ENCODE measurements at places on chromosomes 11 and 22. TPM values are rescaled to one million over a fixed set of nuclear protein-coding genes. Genes with fewer than 3 reads are reported as not detected.

GRCh38 chr11:101127699-101128570, 1.7 kb downstream of the PGR start:
- H3K27me3 ChIP-seq, result peaks cover 22% of the 10 kb centered on the region
- H3K4me3 ChIP-seq, result peak overlapping the region; percentile 43
- no peak overlapping the region for H3K27ac ChIP-seq
- H3K36me3 ChIP-seq, result no peaks in the 10 kb centered on the region
- peak; percentile 21 for DNase-seq
- peaks cover 3% of the 10 kb centered on the region for H3K4me1 ChIP-seq

DNA sequence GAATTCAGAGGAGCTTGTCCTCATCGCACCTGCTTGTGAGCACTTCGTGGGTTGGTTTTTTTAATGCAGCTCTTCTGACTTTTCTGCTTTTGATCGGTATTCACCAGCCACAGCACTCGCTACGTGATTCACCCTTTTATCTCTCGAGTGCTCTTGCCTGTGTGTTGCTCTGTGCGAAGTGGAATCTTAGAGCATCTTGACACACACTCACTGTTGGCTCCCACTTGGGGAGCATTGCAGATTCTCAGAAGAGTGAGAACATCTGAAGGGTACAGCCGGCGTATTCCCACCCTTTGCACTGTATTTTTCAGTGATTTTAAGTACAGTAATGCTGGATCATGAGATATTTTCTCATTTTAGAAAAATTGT, 10.9 kb downstream of the TNNT3 start:
- no peaks in the 10 kb centered on the region for H3K4me1 ChIP-seq
- no peaks in the 10 kb centered on the region for H3K36me3 ChIP-seq
- H3K27ac ChIP-seq, result no peak overlapping the region

DNA sequence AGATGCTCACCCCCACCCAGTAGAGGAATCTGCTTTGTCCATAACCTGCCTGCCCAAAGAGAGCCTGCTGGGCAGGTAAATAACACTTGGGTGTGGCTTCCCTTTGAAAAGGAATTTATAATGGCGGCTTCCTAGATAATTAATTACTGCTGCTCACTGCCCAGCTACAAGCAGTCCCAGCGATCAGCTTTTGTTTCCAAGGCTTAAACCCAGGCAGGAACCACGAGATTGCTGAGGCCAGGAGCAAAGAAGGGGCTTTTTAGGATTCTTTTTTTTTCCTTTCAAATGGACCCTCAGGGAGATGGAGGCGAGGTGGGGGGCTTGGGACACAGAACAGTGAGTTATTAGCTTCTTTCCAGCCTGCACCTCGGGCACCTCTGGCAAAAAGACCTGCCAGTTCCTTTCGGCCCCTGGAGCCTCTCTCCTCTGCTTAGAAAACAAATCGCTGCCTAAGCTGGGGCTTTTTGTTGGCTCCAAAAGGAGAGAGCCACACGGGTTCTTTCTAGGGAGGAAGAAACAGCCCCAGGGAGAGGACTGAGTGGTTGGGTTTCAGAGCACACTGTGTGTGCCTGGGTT, 107.2 kb downstream of the TSPAN18 start:
- H3K27me3 ChIP-seq, result no peaks in the 10 kb centered on the region
- no peaks in the 10 kb centered on the region for H3K36me3 ChIP-seq
- no peaks in the 10 kb centered on the region for H3K4me1 ChIP-seq

- H3K27me3 ChIP-seq, result no peaks in the 10 kb centered on the region
- H3K27ac ChIP-seq, result no peak overlapping the region
- H3K4me1 ChIP-seq, result no peaks in the 10 kb centered on the region
- no peaks in the 10 kb centered on the region for H3K36me3 ChIP-seq
- no peak overlapping the region for H3K4me3 ChIP-seq
These were observed 661 bp upstream of the OLFML1 start for GRCh38 chr11:7484645-7485044.

DNA sequence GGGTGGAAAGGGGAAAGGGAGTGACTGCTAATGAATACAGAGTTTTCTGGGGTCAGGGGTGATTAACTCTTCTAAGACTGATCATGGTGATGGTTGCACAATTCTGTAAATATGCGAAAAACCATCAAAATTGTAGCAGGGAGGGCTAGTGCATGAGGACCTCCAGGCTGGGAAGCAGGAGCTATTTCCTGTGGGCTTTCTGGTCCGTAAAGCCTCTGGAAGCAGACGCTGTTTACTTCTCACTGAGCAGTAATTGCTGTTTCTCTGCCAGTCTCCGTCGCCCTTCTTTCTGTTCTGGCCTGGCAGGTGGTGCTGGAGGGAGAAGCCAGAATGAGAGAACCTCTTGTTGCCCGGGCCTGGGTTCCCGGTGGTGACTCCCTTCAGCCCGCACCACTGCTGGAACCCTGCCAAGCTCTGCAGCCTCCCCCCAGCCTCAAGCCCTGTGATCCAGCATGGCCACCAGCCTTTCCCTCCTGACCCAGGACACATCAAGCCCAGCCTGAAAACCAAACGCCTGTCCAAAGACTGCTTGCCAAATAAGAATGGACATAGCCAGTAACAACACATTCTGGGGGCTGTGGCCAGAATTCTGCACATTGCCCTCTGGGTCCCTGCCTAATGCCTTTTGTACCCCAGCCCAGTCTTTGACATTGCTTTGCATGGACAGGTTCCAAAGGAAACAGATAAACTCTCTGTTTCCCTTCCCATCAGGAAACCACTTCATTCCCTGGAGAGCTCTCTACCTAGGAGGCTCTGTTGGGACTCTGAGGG, 201.0 kb upstream of the NAV2 start:
- H3K4me3 ChIP-seq, result no peak overlapping the region
- no peaks in the 10 kb centered on the region for H3K27me3 ChIP-seq
- H3K36me3 ChIP-seq, result no peaks in the 10 kb centered on the region

GRCh38 chr22:47067911-47068625, 305.6 kb downstream of the TBC1D22A start:
- no peaks in the 10 kb centered on the region for H3K27me3 ChIP-seq
- no peak overlapping the region for H3K27ac ChIP-seq
- H3K36me3 ChIP-seq, result no peaks in the 10 kb centered on the region
- no peak overlapping the region for H3K4me3 ChIP-seq
- no peak for DNase-seq

DNA sequence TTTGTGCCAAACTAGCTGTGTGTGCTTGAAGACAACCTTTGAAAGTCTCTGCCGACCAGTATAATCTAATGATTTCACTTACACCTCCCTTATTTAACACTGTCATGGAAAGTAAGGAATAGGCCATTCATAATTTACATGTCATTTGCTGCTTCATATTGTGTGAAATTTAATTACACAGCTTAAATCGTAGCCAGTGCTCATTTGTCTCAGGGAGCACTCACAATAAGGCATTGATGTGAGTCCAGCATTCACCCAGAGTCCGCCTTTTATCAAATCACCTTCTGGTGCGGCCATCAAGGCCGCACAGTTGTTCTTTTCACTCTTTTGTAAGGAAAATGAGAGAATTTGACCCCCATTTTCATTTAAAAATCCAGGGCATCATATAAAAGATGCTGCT, 46.9 kb downstream of the PAX6 start:
- no peaks in the 10 kb centered on the region for H3K27me3 ChIP-seq
- H3K4me3 ChIP-seq, result no peak overlapping the region
- no peaks in the 10 kb centered on the region for H3K4me1 ChIP-seq

GRCh38 chr11:67376873-67377808, 3.7 kb upstream of the CLCF1 start:
- no peaks in the 10 kb centered on the region for H3K27me3 ChIP-seq
- DNase-seq, result no peak
- H3K36me3 ChIP-seq, result no peaks in the 10 kb centered on the region
- peaks cover 10% of the 10 kb centered on the region for H3K4me1 ChIP-seq

DNA sequence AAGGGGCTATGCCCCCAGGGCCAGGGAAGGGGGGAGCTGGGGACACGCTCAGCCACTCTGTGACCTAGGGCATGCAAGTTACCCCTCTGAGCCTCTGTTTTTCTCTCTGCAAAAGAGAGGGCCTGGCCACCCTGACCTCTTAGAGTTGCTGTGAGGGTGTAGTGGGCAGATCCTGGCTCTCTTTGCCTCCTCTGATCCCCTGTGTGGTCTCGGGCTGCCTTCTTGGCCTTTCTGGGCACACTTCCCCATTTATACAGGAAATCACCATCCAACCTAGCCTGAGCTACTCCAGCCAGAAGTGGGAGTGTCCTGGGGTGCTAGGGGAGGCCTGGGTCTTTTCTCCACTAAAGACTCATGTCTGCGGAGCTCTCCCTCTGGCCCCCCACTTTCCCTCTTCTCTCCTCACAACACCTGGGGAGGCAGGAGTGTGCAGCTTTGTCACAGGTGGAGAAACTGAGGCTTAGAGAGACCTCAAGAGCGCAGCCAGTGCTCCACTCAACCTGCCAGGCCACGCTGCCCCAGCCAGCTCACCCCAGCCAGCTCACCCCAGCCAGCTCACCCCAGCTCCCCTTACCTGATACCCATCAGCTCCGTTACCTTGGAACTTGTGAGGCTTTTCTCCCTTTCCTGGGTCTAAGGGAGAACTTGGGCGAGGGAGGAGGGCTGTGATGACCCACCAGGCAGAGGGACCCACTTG, 1.4 kb downstream of the AIFM3 start:
- no peak for DNase-seq
- no peak overlapping the region for H3K27ac ChIP-seq
- no peaks in the 10 kb centered on the region for H3K27me3 ChIP-seq
- peaks cover 3% of the 10 kb centered on the region for H3K4me1 ChIP-seq

DNA sequence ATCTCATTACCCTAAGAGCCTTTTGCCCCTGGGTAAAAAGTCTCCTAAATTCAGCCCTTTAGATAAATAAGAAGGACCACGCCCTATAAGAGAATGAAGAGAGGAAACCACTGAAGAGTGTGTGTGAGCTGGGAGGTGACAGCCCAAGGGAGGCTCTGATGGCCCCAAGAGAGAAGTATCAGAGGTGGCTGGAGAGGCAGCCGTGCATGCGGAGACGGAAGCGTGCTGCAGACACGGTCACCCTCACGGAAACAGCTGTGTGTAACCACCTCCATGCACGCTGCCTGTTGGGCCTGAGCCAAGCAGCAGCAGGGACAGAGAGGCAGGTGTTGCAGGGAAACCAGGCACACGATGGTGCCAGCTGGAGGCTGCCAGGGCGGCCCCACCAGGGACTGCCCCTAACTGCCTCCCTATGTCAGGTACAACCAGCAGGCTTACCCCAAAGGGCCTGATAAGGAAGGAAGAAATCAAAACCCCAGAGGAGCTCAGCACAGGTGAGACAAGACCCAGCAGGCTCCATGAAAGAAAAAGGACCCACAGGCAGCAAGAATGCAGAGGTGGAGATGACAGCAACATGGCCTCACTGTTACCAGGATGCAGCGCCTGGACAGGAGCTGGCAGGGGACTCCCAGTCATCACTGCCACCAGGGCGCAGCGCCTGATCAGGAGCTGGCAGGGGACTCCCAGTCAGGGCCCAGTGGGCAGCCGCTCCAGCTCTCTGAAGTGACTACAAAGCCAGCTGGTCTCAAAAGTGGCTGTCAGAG, 7.8 kb downstream of the LARGE2 start:
- H3K27me3 ChIP-seq, result no peaks in the 10 kb centered on the region
- peak; percentile 74 for DNase-seq
- no peak overlapping the region for H3K27ac ChIP-seq
- no peaks in the 10 kb centered on the region for H3K4me1 ChIP-seq

GRCh38 chr11:92917927-92918326, 51.5 kb upstream of the MTNR1B start:
- no peak overlapping the region for H3K4me3 ChIP-seq
- H3K4me1 ChIP-seq, result no peaks in the 10 kb centered on the region
- DNase-seq, result no peak
- H3K27me3 ChIP-seq, result no peaks in the 10 kb centered on the region
- H3K36me3 ChIP-seq, result no peaks in the 10 kb centered on the region
- no peak overlapping the region for H3K27ac ChIP-seq

DNA sequence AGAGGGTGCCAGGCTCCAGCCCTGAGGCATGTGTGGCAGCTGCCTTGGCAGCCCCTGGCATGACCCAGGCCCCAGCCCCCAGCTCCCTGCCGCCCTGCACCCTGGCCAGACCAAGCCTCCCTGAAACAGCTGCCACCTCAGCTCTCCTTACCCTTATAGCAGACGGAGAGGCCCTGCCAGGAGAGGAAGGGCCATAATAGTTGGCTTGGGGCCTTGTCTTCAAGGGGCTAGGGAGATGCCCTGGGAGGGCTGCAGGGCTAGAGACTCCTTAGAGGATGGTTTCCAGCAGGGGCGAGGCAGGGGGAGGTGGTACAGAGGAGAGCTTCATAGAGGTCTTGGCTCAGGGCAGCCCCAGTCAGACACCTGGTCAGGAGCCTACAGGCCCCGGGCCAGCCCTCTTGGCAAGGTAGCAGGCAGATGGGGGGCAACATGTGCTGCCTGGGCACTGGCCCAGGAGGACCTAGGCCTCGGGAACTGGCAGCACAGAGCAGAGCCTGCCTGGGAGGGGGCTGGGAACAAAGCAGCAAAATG, 13.0 kb downstream of the SMTN start:
- H3K27me3 ChIP-seq, result no peaks in the 10 kb centered on the region
- no peak overlapping the region for H3K27ac ChIP-seq
- no peaks in the 10 kb centered on the region for H3K4me1 ChIP-seq
- no peak for DNase-seq
- peak overlapping the region; percentile 5 for H3K4me3 ChIP-seq

MUC15 gene
- total RNA-seq, result 0.12 TPM

DNA sequence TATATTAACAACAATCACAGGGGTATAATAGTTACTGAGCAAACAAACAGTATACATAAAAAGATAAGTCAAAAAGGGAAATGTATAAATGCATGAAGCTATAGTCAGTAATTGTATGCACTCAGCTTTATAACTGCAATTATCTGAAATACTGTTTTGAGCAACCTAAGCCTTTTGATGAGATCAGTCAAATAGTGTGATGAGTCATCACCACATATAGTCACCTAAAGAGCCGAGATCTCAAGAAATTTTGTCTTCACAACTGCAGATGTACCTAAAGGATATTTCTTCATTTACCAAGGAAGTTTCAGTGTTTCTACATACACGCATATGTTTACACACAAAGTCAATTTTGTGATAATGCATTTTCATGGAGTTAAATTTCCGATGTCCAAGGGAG, 5.4 kb upstream of the OR51A2 start:
- H3K27me3 ChIP-seq, result no peaks in the 10 kb centered on the region
- H3K36me3 ChIP-seq, result no peaks in the 10 kb centered on the region
- no peak for DNase-seq

DNA sequence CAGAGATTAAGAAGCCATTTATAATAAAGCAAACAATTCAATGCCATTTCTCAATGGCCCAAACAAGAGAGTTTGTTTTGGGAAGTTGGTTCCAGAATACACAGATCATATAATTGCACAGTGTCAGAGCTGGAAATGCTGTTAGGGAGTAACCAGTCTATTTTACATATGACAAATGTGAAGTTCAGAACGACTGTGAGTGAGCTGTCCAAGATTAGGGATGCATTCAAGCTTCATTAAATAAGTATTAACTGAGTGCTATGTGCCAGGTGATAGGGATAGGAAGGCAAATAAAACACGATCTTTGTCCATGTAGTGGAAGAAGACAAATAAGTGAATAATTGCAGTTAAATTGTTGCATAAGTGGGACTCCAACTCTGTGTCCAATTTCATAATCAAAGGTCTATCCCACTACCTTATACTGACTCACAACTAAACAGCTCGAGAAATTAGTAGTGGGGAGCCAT, 33.1 kb upstream of the PICALM start:
- H3K4me3 ChIP-seq, result no peak overlapping the region
- H3K36me3 ChIP-seq, result no peaks in the 10 kb centered on the region
- no peak for DNase-seq

Data from colonic mucosa (tissue), 4 donors.